NCI-H2081 (cell line): ENCODE measurements at places on chromosomes 11 and 22.

DNA sequence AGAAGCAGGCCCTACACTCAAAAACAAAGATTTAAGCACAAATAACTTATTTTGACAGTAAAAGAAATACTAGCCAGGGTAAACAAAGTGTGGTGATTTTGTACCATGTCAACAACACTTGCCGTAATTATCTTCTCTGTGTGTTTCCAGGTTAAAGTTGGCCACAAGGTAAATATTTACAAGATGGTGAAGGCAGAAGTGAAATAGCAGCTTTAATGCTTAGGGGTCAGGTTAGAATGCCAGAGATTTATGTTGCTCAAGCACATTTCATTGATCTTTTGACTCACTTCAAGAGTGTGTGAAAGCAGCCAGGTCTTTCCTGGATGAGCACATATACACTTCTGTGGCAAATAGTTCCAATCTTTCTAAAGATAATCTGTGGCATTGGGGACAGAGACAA lies 270.2 kb upstream of the LUZP2 start:
- DNase-seq: peak; percentile 8

GRCh38 chr11:85665733-85666132 lies 804 bp upstream of the CREBZF start:
- DNase-seq: no peak

- no peak for DNase-seq
Observed at GRCh38 chr11:1168256-1168655, 10.5 kb downstream of the MUC5AC start.

- DNase-seq: no peak
Observed at GRCh38 chr11:96254087-96254486, 88.9 kb downstream of the MAML2 start.
